ENCODE measurements at places on chromosomes 12 and 14.

- no peak for DNase-seq
Measured at GRCh38 chr12:597926-598568, 65.2 kb downstream of the NINJ2 start.

- DNase-seq, result no peak
Measured at GRCh38 chr14:74739293-74740030, 23.7 kb upstream of the YLPM1 start.

DNA sequence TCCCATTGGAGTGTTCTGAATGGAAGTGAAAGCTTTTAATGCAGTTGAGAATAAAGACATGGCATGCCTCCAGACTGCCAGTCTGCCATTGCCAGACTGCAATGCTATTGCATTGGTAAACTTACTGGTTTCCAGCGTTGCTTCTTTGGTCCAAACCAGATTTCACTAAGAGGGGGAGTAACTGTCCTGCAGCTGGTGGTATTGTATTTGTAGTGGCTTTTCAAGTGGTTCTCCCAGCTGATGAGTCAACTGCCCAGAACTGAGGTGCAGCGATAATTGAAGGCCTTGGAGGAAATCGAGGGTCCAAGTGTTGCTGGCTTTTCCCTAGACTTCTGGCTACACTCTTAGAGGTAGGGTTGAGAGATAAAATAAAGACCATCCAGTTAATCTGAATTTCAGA lies 31.9 kb downstream of the ERG28 start:
- DNase-seq, result no peak

DNA sequence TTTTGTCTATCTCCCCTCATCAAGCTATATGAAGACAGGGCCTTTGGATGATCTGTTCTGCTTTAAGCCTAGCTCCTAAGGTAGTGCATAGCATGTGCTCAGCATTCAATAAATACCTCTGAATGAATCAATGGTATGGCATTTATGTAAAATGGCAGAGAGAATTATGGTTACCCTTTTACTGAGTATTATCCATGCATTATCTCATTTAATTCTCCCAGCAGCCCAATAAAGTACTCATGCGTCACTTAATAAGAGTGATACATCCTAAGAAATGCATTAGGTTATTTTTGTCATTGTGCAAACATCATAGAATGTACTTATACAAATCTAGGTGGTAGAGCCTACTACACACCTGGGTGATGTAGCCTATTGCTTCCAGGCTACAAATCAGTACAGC lies 269.7 kb downstream of the KSR2 start:
- DNase-seq, result no peak

- DNase-seq, result no peak
Measured at GRCh38 chr12:124410354-124411175, 115.7 kb downstream of the RFLNA start.

DNA sequence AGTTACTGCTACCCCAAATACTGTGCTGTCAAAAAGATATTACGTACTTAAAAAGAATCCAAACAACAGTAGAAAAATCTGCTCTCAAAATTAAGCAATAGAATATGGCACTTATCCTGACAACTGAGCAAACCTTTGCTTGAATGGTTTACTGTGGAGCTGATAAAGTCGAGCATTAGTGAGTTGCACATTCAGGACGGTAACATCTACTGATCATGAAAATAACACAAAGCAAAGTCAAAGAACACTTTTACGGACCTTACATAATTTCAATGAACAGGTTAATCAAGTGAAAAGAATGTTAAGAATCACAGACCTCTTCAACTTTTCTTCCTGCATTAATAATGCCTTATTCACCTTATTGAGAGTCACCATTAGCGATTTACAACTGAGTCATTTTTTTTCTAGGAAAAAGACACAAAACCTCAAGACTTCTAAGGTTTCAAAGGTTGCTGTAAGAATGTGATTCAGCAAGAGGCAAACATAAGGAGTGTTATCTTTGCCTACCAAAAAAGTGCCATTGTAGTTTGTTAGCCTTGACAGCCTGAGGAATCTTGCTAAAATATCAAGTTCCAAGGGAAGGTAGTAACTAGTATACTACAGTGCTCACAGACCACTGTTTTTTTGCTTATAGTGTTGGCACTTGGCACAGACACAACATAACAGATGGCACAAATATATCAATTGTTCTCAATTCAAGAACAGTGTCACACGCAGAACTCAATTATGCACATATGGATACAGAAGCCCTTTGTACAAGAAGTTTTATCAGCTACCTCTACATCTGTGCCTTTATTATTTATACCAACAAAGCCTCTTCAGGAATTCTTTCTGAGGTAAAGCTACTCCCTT lies 334.2 kb upstream of the RPL10L start:
- DNase-seq, result no peak

- no peak for DNase-seq
Measured at GRCh38 chr12:104360157-104360556, 56.6 kb downstream of the EID3 start.

DNA sequence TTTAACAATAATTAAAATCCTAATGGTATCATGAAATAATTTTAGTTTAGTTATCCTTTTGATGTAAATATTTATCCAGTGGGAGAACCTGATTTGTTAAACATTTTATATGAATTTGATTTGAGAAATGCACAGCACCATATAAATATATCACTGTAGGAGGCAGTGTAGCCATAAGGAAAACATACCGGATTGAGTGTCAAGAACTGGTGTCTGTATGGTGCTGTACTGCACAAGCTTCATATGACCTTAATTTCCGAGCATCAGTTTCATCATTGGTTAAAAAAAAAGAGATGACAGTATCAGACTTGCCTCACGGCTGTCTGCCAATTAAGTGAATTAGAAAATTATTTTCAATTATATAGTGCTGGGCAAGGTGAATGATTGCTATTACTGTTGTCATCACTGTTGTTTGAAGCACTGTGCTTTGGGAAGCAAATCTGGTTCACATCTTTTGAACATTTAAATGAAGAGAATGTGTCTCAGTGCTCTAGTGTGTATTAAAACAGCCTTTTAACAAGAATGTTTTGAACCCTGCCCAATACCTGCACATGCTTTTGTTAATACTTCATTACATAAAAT lies 72.1 kb downstream of the TMTC2 start:
- DNase-seq, result no peak

GRCh38 chr12:117098361-117099217 lies 627 bp downstream of the TESC start:
- DNase-seq, result peak; percentile 22

DNA sequence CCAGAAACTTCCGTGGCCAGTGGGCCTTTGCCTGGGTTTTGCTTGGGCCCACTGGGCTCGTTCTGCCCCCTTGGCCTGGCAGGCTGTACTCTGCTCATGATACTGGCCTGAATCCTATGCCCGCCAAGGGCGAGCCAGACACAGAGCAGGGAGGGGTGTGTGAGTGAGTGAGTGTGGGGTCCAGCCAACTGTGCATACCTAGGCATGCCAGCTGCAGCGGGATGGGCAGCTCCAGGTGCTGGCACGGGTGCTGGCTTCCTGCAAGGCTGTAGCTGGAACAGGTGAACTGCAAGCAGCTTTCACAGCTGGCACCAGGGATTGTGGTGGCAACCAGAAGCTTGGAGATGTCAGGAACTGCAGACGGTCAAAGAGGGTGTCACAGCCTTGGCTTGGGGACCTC lies 1276.4 kb downstream of the SLC16A7 start:
- no peak for DNase-seq

GRCh38 chr14:75283833-75284563 lies 5.4 kb downstream of the FOS start:
- no peak for DNase-seq

DNA sequence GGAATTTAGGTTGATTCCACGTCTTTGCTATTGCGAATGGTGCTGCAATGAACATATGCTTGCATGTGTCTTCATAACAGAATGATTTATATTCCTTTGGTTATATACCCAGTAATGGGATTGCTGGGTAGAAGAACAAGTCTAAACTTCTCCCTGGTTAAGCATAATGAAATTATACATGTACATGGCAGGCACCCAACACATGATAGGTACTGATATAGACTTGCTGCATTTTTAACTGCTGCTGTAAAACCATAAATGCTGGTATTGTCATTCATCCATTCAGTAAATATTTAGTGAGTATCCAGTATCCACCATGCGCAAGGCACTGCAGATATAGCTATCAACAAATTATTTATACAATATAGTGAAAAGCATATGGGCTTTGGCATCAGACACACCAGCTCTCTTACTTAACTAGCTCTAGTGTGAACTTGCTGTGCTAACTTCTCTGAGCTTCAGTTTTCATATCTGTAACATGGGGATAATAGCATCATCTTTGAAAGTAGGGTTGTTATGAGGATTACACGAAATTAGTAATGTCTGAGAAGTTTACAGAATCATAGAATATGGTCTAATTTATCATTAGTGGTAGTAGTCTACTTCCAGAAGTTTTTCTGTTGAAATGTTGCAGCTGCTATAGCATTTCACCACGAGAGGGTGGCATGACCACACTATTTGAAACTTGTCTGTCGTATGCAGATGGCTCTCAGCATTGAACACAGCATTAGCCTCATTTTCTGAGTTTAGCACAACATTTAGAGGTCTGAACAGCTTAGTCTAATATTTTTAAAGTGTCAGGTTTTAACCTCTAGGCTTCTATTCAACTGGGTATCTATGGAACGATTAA lies 32.0 kb upstream of the SEL1L start:
- peak; percentile 5 for DNase-seq

- no peak for DNase-seq
Measured at GRCh38 chr12:91072931-91073330, 15.1 kb upstream of the KERA start.

GRCh38 chr12:113244478-113244958 lies 23.3 kb downstream of the TPCN1 start:
- DNase-seq, result no peak

DNA sequence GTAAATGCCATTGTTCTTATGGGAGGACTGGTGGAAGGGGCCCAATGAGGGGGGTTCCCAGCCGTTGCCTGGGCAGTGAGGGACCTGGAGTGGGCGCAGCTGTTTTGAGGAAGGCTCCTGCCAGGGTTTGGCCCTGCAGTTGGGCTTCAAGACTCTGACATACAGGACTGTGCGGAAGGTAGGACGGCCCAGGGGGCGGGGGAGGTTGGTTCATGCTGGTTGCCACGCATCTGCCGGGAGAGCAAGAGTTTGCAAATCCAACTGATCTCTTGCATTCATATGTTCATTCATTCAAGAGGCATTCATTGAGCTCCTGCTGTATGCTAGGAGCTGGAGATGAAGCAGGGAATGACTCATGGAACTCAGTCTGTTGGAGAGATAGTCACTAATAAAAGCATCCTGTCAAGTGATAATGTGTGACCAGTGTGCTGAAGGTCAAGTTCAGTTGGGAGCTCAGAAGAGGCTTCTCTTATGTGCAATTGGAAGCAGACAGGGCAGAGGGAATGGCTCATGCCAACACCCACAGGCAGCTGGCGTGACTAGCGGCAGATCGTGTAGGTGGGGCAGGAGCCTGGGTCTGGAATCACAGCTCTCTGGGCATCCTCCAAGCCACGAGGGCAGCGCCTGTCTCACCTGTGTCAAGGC lies 7.8 kb downstream of the SH2B3 start:
- no peak for DNase-seq

DNA sequence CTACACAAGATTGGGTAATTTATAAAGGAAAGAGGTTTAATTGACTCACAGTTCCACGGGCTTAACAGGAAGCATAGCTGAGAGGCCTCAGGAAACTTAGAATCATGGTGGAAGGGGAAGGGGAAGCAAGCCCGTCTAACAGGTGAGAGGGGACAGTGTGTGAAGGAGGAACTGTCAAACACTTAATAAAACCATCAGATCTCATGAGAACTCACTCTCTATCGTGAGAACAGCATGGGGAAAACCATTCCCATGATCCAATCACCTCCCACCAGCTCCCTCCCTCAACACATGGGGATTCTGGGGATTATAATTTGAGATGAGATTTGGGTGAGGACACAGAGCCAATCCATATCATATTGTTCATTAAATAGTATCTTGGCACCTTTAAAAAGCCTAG lies 56.1 kb downstream of the EPS8 start:
- DNase-seq, result no peak

- no peak for DNase-seq
Measured at GRCh38 chr12:51496895-51497294, 72.3 kb downstream of the SLC4A8 start.

DNA sequence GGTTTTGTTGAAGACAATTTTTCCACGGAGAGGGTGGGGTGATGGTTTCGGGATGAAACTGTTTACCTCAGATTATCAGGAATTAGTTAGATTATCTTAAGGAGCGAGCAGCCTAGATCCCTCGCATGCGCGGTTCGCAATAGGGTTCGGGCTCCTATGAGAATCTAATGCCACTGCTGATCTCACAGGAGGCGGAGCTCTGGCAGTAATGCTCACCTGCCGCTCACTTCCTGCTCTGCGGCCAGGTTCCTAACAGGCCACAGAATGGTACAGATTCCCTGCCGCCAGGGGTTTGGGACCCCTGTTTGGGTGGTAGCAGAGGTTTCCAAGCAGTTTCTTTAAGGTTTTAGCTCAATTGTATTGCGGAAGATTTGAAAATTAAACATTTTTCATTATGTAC lies 439.8 kb upstream of the OR4E1 start:
- no peak for DNase-seq

DNA sequence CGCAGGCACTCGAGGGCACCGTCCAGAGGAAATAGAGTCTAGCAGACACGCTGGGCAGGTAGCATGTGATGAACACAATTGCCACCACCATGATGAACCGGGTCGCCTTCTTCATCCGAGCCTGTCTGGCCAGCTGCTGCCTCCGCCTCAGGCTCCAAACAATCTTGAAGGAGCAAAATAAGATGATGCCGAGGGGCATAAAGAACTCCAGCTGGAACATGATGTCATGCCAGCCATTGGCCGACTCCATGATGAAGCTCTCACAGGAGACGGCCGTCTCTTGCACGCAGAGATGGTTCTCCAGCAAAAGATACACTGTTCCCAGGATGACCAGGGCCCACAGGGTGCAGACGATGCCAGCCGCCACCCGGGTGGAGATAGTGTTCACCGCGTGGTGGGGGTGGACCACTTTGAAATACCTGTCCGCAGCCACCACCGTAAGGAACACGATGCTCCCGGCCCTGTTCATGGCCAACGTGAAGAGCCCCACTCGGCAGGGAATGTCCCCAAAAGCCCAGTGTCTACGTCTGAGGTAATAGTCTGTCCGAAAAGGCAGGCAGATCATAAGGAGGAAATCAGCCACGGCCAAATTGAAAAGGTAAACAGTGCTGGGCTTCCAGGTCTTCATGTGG lies 945 bp downstream of the HCAR1 start:
- no peak for DNase-seq

DNA sequence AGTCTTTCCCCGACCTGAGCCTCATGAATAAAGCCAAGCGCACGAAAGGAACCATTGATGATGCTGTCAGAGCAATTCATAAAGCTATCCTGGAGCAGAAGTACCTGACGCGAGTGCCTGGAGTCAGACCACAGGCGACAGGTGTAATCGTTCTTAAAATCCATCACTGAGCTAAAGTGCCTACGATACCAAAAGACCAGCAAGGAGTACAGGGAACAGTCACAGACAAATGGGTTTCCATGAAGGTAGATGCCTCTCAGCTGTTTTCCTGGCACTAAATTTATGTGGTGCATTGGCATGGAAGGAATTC lies 1.4 kb upstream of the PCED1B start:
- no peak for DNase-seq

DNA sequence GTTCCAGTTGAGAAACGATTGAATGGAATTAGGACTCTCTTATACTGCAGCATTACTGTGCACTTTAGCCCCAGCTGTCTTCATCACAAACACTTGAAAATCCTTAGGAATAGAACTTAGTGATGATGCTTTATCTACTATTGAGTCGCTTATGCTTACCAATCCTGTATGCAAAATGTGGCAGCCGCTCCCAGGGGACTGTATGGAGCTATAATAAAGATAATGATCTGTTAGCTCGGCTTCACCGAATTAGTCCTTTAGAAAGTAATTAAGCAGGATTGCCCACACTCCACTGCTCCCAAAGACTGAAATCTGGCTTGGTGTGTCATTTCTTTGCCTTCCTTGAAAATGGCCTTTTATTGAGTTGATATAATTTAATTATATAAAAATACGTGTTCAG lies 10.6 kb downstream of the EML1 start:
- DNase-seq, result no peak
